ENCODE measurements at places on chromosomes 6 and 20.
A peak's percentile ranks its signal among the peaks of the same experiment; 100 is the strongest.

GRCh38 chr6:25944688-25945574 is 14.4 kb upstream of the SLC17A2 start:
- DNase-seq: no peak

GRCh38 chr6:3456898-3457709 is at the start of gene SLC22A23:
Gene SLC22A23 (minus strand): TSS chr6:3457050. CDS start chr6:3456559, 491 bp downstream.
- DNase-seq: peak; percentile 82

DNA sequence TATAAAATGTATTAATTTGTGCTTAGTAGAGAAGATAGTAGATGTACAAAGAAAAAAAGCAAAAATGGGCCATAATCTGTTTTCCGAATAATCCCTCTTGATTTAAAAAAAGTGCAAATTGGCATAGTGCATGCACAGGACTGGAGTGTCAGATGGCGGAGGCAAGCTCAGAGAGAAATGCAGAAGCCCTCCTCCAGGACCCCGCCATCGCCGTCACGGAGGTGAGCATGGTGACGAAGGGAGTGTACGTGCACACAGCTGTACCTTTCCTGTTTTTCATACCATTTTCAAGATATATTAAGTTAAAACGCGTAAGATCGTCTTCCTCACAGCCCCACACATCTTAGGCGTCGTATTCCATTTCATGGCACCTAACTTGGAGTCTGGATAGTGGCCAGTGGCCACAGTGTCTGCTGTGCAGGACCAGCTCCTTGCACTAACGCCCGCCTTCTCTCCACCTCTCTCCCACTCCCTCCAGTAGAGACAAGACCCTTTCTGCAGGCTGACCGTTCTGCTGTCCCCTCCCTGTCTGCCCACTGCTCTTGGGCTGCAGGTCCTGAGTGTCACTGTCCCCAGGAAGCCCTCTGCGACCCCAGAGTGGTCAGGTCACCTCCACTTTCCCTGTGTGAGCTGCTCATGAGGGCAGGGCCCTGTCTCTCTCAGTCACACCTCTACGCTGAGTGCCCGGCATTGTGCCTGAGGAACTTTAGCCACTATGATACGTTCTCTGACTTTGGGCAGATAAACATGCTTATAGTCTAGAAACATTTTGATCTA is 9.8 kb downstream of the DUSP22 start:
- no peak for DNase-seq

- no peak for DNase-seq
Observed at GRCh38 chr6:151695156-151695555, 112.3 kb upstream of the ESR1 start.

GRCh38 chr20:53402233-53403005 is 191.2 kb downstream of the ZNF217 start:
- no peak for DNase-seq

GRCh38 chr6:6592826-6593475 is 4.4 kb downstream of the LY86 start:
- DNase-seq: no peak

GRCh38 chr20:40293740-40294139 is 395.3 kb downstream of the MAFB start:
- no peak for DNase-seq

GRCh38 chr20:64104667-64105451 is 2.5 kb downstream of the NPBWR2 start:
- DNase-seq: no peak

DNA sequence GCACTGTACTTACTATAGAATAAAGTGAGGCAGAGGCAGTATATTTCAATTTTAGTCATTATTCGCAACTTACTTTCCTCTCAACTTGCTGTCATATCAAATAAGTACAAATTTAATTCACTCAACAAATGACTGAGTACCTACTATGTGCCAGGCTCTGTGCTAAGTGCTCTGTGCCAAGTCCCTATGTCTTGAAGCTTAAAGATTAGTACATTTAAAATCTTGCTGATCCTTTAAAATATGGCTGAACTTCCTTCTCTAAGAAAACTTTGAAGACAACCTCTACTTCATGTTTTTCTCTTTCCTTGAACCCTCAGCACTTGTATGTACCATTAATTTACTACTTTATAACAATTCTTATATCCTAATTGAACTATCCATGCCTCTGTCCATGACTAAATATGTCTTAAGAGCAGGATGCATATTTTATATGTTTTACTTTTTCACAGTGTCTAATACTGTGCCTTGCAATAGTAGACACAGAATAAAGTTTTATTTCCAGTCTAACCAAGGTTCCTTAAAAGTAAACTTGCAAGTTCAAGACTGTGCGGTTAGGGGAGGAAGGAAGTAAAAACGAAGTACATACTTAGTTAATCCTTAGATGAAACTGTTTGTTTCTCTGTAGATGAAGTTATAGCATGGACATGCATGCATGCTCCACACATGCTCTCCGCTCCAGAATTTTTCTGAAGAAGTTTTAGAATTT is 10.0 kb upstream of the LATS1 start:
- DNase-seq: no peak

DNA sequence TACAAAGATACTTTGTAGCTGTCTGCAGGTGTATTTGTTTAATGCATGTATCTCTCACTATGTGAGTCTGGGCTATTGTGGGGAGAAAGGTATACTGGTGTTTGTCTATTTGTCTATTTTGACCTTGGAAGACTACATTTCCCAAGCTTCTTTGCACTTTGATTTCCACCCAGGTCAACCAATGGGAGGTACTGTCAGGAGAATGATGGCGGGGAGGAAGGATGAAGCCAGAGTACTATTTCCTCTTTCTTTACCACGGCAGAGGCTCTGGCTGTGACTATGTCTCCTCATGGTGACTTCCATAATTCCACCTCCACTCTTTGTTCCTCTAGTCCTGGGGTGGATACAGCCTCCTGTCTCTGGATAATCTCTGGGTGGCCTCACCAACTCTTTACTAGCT is 23.1 kb downstream of the LBP start:
- DNase-seq: no peak

DNA sequence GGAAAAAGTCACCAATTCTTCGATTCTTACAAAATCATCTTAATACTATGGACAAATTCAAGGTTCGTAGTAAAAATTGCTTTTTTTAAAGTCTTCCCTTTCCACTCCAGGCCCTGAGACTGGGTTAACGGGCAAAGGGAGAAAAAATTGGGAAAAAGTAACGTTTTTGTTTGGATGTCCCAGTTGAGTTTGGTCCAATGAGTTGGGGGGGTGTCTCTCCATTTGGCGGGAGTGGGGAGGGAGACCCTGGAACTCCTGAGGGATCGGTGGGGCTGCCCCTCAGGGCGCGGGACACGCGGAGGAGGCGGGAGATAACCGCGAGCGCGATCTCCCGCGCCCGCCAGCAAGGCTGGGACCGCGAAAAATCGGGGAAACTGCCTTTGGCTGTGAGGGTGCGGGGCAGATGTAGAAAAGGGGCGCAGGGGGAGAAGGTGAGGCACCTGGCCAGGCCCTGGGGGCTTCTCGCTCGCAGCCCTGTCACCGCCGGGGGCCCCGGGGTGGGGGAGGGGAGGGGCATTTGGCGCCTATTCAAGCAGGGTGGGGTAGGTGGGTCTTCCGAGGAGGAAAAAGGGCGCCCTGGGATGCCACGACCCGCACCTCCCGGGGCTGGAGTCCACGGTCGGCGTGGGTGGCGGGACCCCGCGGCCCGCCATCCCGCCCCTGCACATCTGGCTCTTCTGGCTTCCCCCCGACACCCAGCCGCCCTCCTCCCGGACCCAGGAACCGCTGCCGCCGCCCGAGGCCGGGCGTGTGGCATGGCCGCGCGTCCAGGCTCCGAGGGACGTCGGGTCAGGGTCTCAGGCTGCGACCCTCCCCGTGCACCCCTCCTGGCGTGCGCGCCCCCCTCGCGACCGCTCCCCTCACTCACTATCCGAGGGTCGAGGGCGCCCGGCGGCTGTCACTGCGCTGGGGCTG is 595 bp downstream of the FBXO5 start:
- DNase-seq: no peak

DNA sequence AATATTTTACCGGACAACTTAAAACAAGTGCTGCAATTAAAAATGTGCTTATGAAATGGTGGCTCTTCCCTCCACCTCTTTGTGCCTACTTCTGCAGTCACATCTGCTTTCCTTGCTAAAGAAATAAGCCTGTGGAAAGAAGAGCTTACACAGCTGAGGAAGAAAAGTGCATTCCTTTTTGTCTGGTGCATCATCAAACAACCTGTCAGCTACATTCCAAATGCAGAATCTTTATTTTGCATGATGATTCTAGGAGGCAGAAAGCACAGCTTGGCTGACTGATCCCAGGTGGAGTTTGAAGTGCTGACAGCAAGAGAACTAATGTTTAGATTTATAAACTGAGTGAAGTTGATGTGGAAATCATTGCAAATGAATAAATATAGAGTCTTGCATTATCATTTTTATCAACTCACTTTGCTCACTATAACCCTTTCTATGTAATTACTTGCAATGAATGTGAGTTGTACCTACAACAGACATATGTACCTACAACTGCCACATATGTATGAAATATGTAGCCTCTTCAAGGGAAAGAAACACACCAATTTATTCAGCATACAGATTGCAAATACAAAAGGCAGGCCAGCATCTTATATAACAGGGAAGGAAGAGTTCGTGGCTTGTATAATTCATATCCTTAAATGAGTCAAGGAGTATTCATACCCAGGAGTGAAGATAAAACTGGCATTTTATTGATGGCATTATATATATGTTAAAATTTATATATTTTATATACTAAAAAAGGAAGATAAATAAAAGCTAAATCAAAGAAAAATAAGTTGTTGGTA is 223.4 kb upstream of the MCHR2 start:
- no peak for DNase-seq

DNA sequence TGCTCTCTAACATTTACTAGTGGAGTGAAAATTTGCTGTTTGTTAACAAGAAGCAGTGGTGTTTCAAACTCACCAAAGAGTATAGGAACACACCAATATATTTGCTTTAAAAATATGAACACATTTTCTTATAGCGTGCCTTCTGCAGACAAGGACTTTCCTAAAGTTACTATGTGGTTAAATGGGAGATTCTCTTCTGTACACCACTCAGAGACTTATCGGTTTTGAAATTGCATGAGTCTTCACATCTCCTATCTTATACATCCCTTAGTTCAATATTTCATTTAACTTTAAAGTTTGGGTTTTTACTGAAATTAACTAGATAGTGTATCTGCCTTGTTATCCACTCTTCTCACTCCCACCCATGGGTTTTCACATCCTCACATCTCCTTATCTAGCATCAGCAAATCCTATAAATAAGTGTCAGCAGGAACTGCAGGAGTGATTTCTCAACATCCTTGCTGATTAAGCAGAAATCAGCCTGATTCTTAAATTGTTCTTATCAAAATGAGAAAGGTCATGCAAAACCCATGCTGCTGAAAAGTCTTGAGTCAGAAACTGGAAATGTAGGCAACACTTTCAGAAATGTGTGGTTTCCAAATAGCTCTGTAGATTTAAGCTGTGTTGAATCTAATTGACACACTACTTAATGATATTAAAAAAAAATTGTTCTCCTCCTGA is 1075.6 kb upstream of the GJE1 start:
- no peak for DNase-seq

DNA sequence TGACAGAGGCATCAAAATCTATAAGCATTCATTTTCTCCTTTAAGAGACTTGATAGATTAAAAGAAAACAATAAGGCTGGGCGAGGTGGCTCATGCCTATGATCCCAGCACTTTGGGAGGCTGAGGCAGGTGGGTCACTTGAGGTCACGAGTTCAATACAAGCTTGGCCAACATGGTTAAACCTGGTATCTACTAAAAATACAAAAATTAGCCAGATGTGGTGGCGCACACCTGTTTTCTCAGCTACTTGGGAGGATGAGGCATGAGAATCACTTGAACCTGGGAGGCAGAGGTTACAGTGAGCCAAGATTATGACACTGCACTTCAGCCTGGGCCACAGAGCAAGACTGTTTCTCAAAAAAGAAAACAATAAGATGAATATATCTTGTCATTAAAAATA is 39.3 kb upstream of the LOC128125822 start:
- no peak for DNase-seq

DNA sequence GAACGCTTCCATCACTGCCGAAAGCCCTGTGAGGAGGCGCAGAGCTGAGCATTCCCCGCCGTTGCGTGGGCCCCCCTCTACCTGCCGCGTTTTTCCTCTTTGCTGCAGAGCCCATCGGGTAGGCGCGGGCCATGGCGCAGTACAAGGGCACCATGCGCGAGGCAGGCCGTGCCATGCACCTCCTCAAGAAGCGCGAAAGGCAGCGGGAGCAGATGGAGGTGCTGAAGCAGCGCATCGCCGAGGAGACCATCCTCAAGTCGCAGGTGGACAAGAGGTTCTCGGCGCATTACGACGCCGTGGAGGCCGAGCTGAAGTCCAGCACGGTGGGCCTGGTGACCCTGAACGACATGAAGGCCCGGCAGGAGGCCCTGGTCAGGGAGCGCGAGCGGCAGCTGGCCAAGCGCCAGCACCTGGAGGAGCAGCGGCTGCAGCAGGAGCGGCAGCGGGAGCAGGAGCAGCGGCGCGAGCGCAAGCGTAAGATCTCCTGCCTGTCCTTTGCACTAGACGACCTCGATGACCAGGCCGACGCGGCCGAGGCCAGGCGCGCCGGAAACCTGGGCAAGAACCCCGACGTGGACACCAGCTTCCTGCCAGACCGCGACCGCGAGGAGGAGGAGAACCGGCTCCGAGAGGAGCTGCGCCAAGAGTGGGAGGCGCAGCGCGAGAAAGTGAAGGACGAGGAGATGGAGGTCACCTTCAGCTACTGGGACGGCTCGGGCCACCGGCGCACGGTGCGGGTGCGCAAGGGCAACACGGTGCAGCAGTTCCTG is 693 bp downstream of the FAM50B start:
- no peak for DNase-seq

- no peak for DNase-seq
Observed at GRCh38 chr6:85449388-85449817, 480 bp upstream of the NT5E start.

- no peak for DNase-seq
Observed at GRCh38 chr6:130890521-130890971, 63.3 kb downstream of the SMLR1 start.

DNA sequence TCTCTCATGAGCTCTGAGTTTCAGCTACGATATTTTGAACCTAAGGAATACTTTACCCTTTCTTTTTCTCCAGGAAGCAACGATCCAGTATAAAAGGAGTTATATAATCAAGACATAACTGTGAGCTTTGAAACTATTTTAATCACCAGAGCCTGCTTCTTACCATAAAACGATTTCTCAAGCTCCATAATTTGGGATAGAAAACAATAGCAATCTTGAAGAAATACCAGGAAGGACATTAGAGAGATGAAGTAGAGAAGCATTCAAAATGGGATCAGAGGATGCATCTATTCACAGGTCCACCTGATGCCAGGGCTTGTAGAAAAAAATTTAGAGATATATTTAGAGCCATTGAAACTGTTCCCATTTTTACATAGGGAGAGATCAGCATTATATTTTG is 135.9 kb downstream of the FUT9 start:
- DNase-seq: no peak

GRCh38 chr20:1688886-1689538 is 31.4 kb upstream of the SIRPG start:
- DNase-seq: no peak

- DNase-seq: no peak
Observed at GRCh38 chr6:168031411-168031971, 34.0 kb downstream of the KIF25 start.
